ENCODE measurements at places on chromosomes 7 and 10. TPM values are rescaled to one million over a fixed set of nuclear protein-coding genes. Genes with fewer than 3 reads are reported as not detected.
A peak's percentile ranks its signal among the peaks of the same experiment; 100 is the strongest.

- no peaks in the 10 kb centered on the region for H3K36me3 ChIP-seq
- H3K4me3 ChIP-seq: no peak overlapping the region
Measured at GRCh38 chr10:51170518-51171245, 96.4 kb downstream of the PRKG1 start.

Gene CYP2C8
- total RNA-seq: 0.17 TPM

DNA sequence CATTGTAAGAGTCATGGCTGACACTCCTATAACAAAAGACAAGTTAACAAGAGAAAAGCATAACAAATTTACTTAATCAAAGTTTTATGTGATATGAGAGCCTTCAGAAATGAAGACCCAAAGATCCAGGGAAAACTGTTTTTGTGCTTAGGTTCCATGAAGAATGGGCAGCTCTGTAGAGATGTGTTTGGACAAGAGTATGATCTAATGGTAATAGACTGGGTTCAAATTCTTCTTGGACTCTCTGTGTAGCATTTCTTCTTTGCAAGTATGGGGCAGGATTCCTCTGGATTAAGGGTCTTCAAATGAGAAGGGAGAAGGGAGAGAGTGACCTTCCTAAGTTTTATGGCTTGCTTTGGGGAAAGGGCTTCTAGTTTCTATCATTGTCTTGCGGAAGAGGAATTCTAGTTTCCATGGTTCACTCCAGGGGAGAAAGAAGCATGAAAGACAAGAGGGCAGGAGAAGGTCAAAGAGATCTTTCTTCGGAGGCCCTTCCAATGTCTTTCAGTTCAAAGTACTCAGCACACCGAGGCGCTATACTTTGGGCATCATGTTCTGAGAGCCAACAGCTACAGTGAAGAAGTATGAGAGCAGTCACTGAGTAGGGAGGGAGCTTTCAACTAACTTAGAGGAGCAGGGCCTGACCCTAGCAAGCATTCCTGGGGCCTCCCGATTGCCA is 15.4 kb downstream of the IFIT3 start:
- peaks cover 15% of the 10 kb centered on the region for H3K36me3 ChIP-seq
- no peaks in the 10 kb centered on the region for H3K27me3 ChIP-seq
- no peak overlapping the region for H3K27ac ChIP-seq
- no peak for ATAC-seq

Gene FAM13C
- 1.3 TPM for total RNA-seq

DNA sequence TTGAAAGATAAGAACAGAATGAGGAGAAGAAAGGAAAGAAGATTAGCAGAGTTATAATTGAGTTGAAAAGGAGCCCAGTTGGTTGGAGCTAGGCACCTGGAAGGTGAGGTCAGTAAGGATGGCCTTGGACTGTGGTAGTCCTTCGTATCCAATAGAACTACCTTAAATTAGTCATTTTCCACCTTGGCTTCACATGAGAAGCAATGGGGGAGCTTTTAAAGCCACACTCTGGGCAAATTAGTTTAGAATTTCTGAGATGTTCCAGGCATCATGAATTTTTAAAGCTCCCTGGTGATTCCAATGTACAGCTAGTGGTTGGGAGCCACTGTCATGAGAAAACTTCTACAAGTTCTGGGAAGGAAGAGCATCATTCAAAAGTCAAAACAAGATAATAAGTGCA is 27.3 kb upstream of the CYP3A5 start:
- no peak overlapping the region for H3K27ac ChIP-seq
- peaks cover 18% of the 10 kb centered on the region for H3K36me3 ChIP-seq
- H3K27me3 ChIP-seq: no peaks in the 10 kb centered on the region
- no peak for ATAC-seq

DNA sequence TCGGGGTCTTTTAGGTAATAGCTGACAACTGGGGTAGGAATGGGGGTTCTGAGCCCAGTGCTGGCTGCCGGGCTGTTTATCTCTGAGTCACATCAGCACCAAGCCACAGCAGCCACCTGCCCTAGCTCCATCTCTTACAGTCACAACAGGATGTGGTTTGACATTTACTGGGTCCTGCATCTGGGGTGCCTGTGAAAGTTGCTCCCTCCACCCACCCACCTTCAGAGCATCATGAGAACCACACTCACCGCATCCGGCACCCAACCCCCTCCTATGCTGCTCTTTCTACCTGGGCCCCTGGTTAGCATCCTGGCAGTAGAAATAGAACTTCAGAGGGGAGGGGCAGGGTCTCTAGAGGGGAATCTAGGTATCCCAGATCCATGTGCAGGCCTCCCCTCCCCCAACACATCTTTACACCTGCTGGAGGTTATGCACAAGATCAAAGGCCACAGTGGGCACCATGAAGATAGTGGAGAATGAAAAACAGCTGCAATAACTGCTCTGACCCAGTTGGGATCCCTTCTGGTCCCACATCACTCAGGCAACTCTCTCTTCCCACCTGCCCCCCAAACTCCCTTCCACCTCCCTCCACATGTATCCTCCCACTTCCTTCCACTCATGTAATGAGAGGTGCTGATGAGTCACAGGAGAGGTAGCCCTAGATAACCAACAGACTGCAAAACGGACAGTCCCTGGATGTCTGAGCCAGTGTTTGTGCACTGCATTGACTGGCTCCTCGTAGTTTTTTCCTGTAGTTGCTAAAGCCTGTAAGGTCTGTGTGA is 38.2 kb downstream of the PRSS2 start:
- peaks cover 78% of the 10 kb centered on the region for H3K4me1 ChIP-seq
- H3K27ac ChIP-seq: peak overlapping the region; percentile 98
- ATAC-seq: peak; percentile 71
- H3K4me3 ChIP-seq: peak overlapping the region; percentile 92

Gene CPEB3
- 2.9 TPM for total RNA-seq

- H3K27me3 ChIP-seq: peaks cover 3% of the 10 kb centered on the region
- H3K27ac ChIP-seq: no peak overlapping the region
- no peak overlapping the region for H3K4me3 ChIP-seq
- H3K36me3 ChIP-seq: no peaks in the 10 kb centered on the region
Measured at GRCh38 chr10:68221196-68221595, 10.7 kb downstream of the ATOH7 start.

DNA sequence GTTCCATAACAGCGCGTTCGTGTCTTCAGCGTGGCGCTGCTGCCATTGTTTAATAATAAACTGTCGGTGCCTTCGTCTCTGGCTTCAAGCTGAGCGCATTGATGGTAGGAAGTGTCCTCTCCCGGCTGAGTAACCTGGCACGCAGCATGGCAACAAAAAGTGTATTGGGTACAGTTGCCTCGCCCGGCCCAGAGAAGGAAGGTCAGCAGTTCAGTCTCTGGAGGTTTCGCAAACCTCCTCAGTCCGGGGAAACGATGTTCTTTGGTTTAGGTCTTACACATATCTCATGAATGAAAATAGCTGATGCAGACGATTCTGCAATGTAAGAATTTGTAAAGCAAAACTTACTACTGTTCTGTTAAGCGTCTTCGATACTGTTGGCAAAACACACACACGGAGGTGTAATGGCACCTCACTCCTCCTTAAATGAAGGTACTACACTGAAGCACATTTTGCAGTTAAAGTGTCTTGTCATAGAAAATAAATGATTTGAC is 739 bp upstream of the CCDC186 start:
- H3K36me3 ChIP-seq: peaks cover 5% of the 10 kb centered on the region
- peaks cover 23% of the 10 kb centered on the region for H3K4me1 ChIP-seq
- H3K27ac ChIP-seq: peak overlapping the region; percentile 99

DNA sequence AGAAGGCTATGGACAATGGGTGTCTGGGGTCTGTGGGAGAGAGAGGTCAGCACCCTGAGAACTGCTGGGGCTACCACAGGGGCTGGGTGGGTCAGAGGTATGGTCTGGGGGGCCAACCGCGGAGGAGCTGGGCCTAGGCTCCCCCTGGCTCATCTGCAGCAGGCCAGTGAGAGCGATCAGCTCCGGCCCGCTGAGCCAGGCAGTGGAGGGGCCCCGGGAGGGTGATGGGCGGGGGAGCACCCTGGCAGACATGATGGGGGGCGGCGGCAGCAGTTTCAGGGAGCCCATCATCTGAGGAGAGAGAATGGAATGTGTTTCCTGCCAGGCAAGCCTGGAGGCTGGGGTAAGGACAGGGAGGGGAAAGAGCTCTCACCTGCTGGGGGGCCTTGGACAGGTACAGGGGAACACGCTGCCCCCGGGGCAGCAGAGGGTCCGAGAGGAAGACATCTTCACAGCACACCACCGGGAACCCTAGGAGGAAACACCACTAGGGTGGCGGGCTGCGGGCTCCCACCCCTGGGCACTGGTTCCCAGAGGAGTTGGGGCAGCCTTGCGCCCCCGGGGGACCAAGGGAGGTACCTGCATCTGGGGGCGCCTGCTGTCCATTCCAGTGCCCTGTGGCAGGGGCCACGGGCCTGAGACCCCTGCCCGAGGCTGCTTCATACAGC is 1.3 kb downstream of the SAP25 start:
- no peak for ATAC-seq
- H3K4me3 ChIP-seq: no peak overlapping the region
- H3K36me3 ChIP-seq: peaks cover 25% of the 10 kb centered on the region
- H3K27me3 ChIP-seq: no peaks in the 10 kb centered on the region
- H3K27ac ChIP-seq: peak overlapping the region; percentile 30

DNA sequence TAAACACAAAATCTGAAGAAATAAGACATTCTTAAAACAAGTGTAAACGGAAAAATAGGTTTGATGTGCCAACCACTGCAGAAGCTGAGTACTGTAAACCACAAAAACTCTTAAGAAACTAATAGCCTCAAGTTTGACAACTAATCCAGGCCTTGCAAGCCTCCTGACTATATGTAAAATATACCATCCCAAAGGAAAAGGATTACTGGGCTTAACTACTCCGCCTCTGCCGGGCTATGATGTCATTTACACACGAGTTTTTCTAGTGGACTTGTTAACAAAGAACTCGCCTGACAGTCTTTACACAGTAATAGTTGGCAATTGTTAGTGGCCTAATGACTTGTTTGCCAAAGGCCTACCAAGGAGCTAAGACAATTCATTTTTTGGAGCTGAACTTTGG is 2.1 kb downstream of the KIF5B start:
- no peak for ATAC-seq
- H3K36me3 ChIP-seq: peaks cover 52% of the 10 kb centered on the region
- H3K27ac ChIP-seq: peak overlapping the region; percentile 88
- peak overlapping the region; percentile 96 for H3K4me3 ChIP-seq

DNA sequence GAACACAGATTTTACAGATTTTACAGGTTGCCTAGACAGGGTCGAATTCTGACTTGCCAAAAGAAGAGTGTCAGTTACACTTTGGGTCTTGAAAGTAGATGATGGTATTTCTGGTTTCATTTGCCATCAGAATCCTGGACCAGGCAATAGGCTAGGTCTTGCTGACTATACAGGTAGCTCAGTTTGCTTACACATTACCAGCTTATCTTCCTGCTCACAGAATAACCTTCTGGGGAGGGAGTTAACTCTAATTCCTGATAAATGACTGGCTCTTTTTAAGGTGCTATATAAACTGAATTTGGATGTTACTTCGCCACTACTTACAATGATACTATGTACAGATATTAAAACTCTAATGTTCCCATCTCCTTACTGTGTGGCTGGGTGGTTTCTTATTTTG is 39.8 kb downstream of the GBF1 start:
- peaks cover 48% of the 10 kb centered on the region for H3K36me3 ChIP-seq
- ATAC-seq: peak; percentile 59

- H3K36me3 ChIP-seq: no peaks in the 10 kb centered on the region
- H3K4me3 ChIP-seq: no peak overlapping the region
- H3K27ac ChIP-seq: no peak overlapping the region
- no peak for ATAC-seq
Measured at GRCh38 chr7:49125246-49125645, 200.9 kb downstream of the CDC14C start.

Gene SPDYE5
- total RNA-seq: not detected

DNA sequence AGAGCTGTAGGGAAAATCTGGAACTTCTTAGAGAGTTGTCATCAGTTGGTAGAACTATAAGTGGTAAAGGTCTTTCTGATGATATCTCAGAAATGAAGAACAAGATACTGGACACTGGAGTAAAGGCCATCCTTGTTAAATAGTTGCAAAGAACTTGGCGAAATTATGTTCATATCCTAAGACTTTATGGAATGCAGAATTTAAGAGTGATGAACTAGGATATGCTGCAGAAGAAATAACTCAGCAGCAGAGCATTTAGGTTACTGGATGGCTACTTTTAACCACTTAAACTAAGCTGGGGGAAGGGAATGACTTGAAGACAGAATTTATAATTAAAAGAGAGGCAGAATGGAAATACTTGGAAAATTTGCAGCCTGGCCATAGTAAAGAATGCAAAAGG is 23.7 kb downstream of the PTEN start:
- peaks cover 6% of the 10 kb centered on the region for H3K4me1 ChIP-seq
- H3K36me3 ChIP-seq: peaks cover 39% of the 10 kb centered on the region
- H3K27me3 ChIP-seq: no peaks in the 10 kb centered on the region
- H3K27ac ChIP-seq: no peak overlapping the region

Gene FBXL13
- 1.1 TPM for total RNA-seq

All from activated T-helper 17 cell treated with anti-CD3 and anti-CD28 coated beads, Interleukin-2, amount 50 U/mL, for 72 hours (primary cell).